Heart right ventricle (tissue), 16 donors: ENCODE measurements at places on chromosomes 2 and 18. TPM values are rescaled to one million over a fixed set of nuclear protein-coding genes. Genes with fewer than 3 reads are reported as not detected.

Gene UGT1A3
- not detected for polyA plus RNA-seq

Gene UNC80
- under 0.01 TPM for polyA plus RNA-seq

Gene STPG4
- polyA plus RNA-seq = not detected

DNA sequence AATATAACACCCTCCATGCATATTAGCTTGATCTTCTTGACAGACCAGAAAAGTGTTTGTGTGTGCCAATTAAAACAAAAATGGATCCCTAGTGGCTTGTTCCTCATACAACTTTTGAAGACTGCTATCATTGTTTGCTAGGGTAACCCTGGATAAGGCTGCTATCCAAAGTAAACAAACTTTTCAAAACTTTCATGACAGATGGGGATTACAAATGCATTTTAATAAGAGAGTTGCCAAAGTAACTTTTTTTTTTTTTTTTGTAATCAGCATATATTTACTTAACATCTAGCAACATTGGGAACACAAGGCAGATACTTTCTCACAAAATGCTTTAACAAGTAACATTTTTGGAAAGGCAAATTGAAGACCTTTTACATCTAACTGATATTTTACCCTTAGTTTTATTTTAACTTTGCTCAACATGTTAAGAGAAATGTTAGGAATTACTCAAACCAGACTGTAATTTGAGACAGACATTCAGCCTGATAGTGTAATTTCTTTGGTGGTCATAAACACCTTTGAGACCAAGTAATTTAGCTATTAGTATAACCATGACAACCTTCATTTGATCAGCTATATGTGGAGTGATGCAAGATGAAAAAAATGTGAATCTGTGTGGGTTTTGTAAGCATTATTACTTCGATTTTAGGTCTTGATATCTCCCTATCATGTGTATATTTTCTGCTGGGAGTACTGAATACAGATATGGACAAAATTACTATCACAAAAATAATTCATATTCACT, 300.9 kb downstream of the ARHGAP15 start:
- no peak for DNase-seq

- DNase-seq = no peak
Observed at GRCh38 chr18:75581336-75582131, 154.0 kb upstream of the SMIM21 start.

DNA sequence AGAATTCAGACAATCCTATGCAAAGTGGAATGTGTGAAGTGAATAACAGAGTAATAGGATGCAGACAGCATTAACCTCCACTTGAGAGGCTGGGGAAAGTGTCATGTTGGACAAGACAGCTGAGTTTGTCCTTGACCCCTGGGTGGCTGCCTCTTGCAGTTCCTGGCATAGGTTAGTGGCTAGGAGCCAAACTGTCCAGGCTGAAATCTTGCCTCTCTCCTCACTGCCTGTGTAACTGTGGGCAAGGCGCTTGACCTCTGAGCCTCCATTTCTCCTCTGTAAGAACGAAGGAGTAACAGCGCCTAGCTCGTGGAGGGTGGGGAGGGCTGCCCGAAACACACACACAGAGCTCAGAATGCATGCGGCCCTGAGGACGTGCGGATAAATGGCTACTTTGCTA, 34.8 kb upstream of the LDLRAD4 start:
- peak; percentile 23 for DNase-seq
